GM06990 (cell line): ENCODE measurements at places on chromosomes 1 and 21.

DNA sequence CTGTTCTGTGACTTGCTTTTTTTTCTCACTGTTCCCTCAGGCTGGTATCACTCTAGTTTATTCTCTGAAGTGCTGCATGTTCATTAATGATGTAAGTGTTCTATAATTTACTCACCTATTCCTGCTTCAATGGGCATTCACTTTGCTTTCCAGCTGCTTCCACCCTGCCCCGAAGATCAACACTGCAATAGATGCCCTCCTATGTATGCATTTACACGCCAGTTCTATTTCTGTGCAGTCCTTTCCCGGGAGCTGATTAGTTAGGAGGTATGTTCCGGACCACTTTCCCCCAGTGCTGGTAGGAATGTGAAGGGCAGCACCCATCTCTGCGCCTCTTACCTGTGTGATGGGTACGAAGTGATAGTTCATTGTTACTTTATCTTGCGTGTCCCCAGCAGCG, 103.4 kb downstream of the DHRS3 start:
- no peak for DNase-seq

- no peak for DNase-seq
These were observed 31.2 kb downstream of the SCCPDH start for GRCh38 chr1:246755419-246755818.

- DNase-seq, result no peak
These were observed 167.2 kb upstream of the HMCN1 start for GRCh38 chr1:185566995-185567394.

GRCh38 chr1:18328803-18329202, 151.9 kb upstream of the KLHDC7A start:
- DNase-seq, result no peak

- no peak for DNase-seq
These were observed 256.5 kb upstream of the TMEM51 start for GRCh38 chr1:14897080-14897449.

- no peak for DNase-seq
These were observed 197.2 kb downstream of the NFIA start for GRCh38 chr1:61279570-61279969.
